ENCODE measurements at places on chromosomes 6 and 20.
A peak's percentile ranks its signal among the peaks of the same experiment; 100 is the strongest.

DNA sequence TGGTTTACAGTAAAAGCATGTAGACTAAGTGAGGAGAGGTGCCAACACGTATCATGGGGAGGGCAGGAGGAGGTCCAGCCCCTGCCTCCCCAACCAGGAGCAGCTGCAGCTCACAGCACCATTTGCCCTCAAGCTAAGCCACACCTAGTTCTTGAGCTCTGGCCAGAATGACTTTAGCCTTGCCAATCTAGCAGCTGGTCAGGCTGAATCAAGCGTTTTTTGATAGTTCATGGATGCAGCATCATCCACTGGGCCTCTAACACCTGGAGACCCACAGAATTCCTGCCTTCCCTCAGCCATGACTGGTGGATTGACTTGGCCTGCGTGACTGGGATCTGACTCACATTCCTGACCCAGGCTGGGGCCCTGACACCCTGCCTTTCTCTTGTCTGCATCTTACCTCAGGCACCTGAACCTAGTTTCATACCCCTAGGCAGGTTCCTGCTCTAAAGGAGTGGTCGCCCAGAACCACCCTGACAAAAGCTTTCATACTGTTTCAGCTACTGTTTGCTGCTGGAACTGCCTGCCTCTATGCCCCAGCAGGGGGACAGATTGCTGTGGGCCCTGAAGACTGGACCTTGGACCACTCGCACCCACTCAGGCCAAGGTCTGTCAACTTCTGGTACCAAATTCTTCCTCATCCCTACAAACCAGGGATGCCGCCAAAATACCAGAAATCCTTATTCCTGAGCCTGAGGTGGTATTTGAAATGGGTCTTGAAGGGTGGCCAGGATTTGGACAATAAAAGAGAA is 122.3 kb downstream of the QRSL1 start:
- peak; percentile 63 for DNase-seq

GRCh38 chr6:160069459-160069858 is 52.2 kb upstream of the SLC22A1 start:
- no peak for DNase-seq

DNA sequence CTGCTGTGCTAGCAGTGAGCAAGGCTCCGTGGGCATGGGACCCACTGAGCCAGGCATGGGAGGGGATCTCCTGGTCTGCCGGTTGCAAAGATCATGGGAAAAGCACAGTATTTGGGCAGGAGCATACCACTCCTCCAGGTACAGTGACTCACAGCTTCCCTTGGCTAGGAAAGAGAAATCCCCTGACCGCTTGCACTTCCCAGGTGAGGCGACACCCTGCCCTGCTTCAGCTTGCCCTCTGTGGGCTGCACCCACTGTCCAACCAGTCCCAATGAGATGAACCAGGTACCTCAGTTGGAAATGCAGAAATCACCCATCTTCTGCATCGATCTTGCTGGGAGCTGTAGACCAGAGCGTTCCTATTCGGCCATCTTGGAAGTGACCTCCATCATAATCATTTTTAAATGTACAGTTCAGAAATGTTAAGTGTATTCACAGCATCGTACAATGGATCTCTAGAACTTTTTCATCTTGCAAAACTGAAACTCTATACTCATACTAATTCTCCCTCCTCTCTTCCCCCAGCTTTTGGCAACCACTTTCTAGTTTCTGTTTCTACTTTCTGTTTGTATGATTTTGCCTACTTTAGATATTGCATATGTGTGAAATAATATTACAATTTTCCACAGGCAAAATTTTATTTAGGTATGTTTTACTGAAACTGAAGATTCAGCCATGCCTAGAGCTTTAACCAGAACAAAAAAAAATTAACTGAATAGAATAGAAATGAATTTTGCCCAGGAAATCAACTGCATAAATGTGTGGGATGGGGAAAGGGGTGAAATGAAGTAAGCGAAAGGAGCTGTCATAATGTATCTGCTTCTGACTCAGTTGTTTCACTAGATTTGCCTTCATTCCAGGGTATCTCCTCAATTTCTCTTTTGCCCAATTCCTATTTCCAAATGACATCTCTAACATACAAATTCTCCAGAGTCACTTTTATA is 100.0 kb downstream of the RWDD2A start:
- no peak for DNase-seq

GRCh38 chr6:33740204-33740608 is 6.5 kb downstream of the IP6K3 start:
- DNase-seq, result no peak

DNA sequence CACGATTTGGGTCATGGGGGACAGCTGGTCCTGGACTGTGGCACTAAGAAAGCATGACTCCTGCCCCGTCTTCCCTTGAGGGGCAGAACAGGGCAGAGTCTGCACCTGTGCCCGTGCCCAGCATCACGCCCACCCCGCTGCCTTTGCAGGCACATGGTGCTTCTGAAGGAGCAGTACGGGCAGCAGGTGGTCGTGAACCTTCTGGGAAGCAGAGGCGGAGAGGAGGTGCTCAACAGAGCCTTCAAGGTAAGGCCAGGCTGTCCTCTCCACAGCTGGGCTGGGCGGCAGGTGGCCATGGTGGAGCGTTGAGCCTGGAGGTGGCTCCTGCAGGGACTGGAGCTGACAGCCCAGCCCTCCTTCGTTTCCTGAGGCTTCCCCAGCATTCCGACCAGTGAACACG is 77.4 kb downstream of the SYNJ2 start:
- no peak for DNase-seq

GRCh38 chr20:41011551-41012067 is 17.0 kb upstream of the TOP1 start:
- DNase-seq, result no peak

GRCh38 chr6:4367643-4368042 is 232.3 kb upstream of the ECI2 start:
- no peak for DNase-seq

GRCh38 chr20:47093320-47093966 is 198.8 kb downstream of the EYA2 start:
- DNase-seq, result no peak

DNA sequence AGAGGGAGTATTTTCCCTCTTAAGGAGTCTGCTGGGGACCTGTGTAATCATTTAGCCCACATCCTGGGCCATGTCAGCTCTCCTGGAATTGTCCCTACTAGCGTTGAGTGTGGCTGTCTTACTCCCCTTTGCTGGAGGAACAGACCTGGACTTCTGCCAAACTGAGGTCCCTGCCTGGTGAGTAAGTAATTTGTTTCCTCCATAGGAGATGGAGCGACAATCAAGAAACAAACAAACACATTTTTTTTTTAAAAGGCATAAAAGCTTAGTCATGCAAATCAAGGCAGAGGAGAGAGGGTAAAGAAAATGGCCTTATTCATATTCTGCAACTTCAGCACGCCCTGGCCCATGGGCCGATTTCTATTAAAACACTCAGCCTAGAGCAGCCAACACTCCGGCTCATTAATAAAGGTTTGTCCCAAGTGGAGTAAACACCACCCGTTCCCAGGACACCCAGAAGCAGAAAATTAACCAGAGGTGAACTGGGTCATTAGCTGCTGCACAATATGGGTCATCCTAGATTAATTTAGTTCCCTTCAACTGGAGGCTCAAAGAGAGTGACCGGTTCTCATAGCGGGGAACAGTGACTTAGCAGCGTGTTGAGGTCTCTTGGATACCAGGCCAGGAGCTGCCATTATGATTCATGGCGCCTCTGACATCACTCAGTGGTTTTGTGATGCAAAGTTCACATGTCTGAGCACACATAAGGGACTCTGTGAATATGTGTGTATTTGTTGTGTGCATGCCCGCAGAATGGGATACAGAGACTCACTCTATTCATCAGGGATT is 165.0 kb upstream of the SULF2 start:
- no peak for DNase-seq

DNA sequence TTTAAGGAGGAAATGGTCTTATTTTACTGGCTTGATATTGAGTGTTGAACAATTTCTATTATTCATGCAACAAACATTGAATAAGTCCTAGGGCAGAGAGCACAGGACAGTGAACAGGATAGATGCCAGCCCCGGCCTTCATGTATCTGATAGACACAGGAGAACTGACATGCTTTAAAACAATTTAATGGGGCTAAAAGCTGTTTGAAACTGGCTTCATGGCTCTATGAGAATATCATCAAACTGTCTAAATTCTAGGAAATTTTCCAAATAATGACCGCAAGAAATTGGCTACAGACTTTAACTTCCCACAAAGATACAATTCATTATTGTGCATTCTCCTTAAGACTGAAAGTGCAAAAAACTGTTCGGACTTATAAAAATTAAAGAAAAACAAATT is 69.0 kb downstream of the ID4 start:
- no peak for DNase-seq

DNA sequence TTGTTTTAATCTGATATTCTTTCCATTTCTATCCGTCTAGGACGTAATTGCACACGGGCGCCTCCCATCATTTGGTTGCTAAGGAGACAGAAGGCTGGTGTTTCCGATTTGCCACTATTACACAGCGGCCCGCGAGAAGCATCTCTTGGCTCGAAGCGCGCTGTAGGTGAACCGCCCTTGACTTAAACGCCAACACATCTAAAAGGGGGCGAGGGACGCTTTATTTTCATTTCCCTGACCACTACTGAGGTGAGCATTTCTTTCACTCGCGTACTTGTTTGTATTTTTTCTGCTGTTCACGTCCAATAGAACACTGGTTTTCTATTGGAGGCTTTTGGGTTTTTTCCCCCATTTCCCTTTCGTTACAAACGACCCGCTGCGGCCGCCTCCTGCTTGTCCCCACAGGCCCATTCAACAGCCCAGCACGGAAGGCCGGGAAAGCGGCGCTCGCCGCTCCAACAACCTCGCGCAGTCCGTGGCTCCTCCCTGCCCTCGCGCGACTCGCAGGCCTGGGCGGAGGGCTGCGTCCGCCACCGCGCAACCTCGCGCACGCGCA is 505 bp upstream of the WRNIP1 start:
- DNase-seq, result no peak

DNA sequence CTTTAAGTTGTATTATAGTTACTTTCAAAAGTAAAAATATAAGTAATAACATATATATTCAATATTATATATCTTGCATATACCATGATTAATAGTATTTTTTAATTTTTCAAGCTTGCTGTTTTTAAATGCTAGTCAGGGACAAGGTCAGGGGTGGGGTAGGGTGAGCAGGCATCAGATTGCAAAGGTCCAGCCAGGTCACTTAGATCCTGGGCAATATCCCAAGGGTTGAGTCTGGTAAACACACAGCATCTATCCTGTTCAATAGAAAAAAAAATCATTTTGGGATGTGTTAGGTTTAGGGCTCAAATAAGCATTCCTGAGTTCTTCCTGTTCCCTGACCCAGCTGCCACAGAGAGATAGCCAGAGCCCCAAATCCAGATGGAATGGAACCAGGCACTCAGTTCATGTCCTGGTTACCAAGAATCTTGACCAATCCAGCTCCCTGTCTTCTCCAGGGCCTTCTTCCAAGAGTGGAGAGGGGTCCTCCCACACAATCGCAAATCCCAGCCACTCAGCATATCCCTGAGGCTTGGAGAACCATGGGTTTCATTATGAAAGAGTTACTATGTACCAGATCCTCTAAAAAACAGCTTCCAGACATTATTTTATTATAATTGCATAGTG is 134.9 kb upstream of the TOP1 start:
- no peak for DNase-seq

DNA sequence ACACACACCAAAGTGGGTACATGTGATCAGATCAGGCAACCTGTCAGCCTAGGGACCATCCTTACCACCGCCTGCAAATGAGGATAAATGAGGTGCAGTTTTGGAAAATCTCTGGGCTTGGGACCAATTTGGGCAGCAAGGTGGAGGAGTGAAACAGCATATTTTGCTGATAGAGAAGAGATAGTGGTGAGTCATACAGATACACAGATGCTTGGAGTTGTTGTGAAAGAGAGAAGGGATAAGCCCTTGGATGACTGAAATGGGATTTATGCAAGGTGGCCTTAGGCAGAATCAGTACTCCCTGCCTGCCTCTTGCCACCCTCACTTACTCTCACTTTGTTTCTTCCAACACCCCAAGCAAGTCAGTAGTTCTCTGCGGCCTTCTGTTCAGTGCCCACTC is 34.7 kb downstream of the BMP2 start:
- DNase-seq, result no peak

- DNase-seq, result no peak
Measured at GRCh38 chr20:33649201-33649681, 12.9 kb upstream of the C20orf144 start.

GRCh38 chr20:59731376-59731775 is 127.0 kb downstream of the PHACTR3 start:
- no peak for DNase-seq

GRCh38 chr6:156899071-156899470 is 121.9 kb downstream of the ARID1B start:
- no peak for DNase-seq

GRCh38 chr20:24836661-24837299 is 112.3 kb upstream of the CST7 start:
- DNase-seq, result peak; percentile 64

- DNase-seq, result no peak
Measured at GRCh38 chr6:7440476-7440875, 50.9 kb downstream of the RIOK1 start.

DNA sequence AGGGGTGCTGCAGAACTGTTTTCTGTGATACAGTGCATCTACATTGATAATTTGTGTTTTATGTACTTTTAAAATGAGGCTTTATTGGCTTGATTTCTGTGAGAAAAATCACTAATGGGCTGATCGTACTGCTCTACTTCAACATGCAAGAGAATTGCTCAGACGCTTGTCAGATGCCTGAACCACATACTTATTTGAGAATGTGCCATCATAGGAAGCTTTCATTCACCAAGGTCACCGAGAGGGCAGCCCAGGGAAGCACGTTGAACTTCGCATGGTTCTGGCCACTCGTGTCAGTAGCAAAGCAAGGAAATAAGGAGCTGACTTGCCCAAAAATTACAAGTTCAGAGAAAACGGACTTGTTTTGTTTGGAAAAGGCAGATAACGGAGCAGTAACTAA is 168.5 kb upstream of the AKAP12 start:
- no peak for DNase-seq

DNA sequence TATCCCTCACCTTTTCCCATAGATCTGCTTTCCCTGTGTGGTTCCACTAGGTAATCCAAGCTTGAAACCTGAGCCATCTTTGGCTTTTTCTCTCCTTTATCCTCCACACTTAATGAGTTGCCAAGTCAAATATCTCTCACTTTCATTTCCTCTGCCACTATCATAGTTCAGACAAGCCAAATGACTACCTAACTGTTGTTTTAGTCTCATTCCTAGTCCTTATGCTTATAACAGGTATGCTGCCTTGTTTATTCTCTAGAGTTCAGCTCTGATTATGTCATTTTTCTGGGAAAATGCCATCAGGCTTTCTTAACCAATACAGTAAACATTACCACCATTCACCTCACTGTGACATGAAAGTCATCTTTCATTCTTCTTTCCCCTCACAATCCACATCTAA is 6.5 kb downstream of the EFHC1 start:
- no peak for DNase-seq

GRCh38 chr20:11986954-11987353 is 69.3 kb downstream of the BTBD3 start:
- DNase-seq, result no peak

GRCh38 chr20:9400171-9401025 is 114.0 kb upstream of the LAMP5 start:
- DNase-seq, result no peak

GRCh38 chr6:168363811-168364792 is 44.5 kb upstream of the DACT2 start:
- no peak for DNase-seq

GRCh38 chr6:76240092-76240491 is 167.6 kb upstream of the IMPG1 start:
- DNase-seq, result no peak

GRCh38 chr6:16691324-16691723 is 69.9 kb downstream of the ATXN1 start:
- DNase-seq, result no peak

- no peak for DNase-seq
Measured at GRCh38 chr20:15567219-15567618, 1006.0 kb downstream of the KIF16B start.

- DNase-seq, result no peak
Measured at GRCh38 chr6:161104966-161105365, 113.4 kb downstream of the MAP3K4 start.
